SK-N-MC (cell line): ENCODE measurements at places on chromosomes 6 and 20.

DNA sequence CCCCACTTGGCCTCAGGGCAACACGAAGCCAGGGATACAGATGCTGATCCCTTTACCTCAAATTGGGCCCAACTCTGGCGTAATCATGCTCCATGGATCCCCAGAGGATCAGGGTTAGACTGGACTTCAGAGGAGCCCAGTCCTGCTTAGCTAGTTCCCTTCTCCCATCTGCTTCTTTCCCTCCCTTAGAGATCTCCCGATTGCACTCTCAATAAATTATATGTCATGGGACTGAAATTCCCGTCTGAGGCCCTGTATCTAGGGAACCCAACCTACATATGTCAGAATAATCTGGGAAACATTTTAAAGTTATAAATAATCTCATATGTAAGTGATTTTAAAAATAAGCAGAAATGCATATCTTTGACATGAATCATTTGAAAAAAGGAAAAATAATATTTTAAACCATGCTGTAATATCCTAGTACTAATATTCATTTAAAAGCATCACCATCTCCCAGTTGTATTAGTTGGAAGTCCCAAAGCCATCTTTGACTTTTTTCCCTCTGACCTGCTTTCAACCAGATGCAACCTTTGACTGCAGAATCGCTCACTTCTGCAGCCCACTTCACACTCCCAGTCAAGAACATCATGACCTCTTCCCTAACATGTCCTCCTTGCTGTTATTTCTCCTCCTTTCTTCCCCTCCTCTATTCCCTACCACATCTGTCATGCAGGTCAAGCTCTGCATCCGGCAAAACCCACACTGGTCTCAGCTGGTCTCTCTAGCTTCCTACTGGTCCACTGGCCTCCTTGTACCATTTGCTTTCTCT, 393.6 kb downstream of the BTBD3 start:
- DNase-seq: no peak

DNA sequence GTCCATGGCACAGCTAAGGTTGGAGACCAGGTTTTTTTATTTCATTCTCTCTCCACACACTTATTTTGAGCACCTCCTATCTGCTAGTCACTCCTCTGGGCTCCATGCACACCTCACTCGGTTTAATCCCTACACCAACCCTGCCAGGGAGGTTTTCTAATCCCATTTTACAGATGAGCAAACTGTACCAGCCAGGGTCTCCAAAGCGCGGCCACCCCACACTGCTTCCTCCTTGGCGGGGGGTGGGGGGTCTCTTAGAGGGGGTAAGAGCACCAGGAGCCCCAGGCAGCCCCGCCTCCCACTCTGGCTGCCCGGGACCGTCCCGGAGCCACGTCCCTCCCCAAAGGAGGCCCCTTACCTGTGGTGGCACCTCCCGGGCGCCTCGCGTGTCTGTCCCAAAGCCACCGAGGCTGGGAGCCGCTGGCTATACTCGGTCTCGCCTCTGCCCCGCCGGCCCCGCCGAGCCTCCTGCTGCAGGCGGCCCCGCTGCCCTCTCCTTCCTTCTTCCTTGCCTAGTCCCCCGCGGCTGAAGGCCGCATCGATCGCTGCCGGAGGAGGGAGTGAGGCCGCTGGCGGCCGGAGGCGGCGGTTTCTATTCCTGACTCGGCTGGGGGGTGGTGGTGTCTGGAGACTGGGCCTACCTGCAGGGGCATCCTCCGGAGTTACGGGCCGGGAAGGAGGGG, at the start of gene KCNS1:
Gene KCNS1, minus strand, starts transcription at position 565 of the 683 bp plus-strand sequence. CDS start 1,891 bp downstream, outside the sequence.
- DNase-seq: no peak

DNA sequence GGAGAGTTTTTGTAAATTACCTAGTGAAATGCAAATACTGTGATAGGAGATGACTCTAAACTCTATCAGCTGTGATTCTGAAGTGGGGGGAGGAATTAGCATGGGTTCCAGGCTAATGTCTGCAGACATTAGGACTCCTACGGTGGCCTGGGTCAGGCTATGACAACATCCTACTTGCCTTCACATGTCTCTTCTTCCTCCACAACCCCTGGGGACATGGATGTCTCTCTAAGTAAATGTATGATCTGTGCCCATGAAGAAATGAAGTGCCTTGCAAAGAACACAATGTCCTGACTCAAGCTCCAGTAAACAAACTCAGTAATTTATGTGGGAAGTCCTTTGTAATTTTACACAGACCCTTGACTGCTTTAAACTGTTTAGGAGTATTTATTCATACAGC, 165.8 kb upstream of the EEF1E1 start:
- no peak for DNase-seq

GRCh38 chr20:31934968-31935764, 16.7 kb downstream of the PDRG1 start:
- no peak for DNase-seq

GRCh38 chr6:137811916-137812553, 55.0 kb upstream of the TNFAIP3 start:
- DNase-seq: no peak

DNA sequence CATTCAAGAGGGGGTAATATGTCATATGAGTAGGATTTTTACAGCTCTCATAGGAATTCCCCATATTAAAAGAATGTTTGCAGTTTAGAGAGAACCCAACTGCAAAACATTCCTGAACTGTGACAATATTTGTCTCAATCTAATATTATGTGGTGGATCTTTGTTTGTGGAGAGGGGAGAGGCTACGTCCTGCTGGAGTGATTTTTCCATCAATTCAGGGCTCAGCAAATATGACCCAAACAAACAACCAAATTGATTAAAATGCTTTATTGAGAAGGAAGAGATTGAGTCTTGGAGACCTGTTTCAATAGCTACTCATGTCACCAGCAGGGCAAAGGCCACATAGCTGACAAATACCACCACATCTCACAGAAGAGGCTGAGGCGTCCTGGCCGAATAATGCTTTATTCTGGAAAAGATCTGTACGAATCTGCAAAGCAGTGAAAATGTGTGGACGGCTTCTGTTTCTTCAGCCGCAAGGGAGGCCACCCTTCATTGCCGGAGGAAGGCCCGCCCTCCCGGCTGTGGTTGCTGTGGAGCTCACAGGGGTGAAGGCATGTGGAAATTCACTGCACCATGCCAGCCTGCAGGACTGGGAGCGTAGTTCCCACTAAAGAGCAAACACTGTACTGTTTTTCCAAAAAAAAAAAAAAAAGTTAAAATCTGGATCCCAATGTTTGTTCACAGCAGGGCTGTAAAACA, 89.7 kb upstream of the QKI start:
- no peak for DNase-seq

DNA sequence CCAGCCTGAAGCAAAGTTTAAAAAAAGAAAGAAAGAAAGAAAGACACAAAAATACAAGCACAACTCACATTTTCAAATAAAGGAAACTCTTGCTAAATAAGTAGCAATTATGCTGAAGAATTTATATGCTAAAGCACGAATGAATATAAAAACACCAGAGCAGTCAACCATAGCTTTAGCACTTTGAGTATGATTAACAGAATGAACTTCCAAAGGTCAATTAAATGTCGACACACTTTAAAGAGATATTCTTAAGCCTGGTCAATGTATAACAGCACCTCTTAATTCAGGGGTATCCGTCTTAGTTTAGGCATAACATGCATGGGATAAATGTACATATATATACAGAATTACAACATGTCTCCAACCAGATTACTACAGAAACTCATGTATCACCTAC, 125.9 kb downstream of the OGFRL1 start:
- no peak for DNase-seq

GRCh38 chr6:31940256-31940664, 5.6 kb upstream of the CFB start:
- no peak for DNase-seq

DNA sequence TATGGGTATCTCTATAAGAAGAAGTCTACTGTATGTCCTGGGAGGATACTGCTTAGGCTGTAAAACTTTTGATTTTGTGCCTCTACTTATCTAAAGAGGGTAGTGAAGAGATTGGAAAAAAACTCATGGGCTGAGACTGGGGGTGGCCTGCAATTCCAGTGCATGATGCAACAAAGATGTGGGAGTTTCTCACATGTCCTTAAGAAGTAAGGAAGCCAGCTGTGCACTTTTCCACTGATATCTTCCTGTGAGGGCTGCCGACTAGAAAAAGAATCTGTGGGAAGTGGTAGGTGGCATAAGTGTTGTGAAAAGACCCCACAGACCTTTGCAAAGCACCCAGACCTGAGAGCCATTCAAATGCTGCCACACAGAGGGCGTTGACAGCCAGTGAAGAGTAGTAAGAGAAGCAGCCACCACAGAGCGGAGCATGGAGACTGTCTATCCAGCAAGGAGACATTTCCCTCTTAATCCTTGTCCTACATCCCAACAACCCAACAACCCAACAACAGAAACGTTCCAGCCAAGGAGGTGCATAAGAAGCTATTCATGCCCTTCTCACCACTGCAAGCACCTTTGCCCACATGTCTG, 65.1 kb downstream of the PFDN4 start:
- DNase-seq: no peak

GRCh38 chr6:122563364-122564052, 46.7 kb upstream of the PKIB start:
- DNase-seq: no peak

DNA sequence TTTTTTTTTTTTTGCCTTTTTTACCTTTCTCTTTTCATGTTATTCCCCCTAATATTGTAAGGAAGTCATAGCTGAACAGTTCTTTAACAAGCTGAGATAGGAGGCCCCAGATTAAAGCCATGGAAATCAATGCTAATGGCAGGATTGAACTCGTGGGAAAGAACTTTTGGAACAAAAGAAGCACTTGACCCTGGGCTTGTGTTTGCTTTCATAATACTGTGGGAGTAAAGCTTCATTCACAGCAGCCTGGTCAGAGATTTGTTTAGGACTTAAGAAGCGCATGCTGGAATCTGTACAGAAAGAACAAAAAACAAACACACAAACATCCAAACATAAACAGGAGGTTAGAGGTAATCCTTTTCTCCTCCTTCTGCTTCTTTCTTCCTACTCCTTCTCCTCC, 5.1 kb downstream of the HEY2 start:
- no peak for DNase-seq

DNA sequence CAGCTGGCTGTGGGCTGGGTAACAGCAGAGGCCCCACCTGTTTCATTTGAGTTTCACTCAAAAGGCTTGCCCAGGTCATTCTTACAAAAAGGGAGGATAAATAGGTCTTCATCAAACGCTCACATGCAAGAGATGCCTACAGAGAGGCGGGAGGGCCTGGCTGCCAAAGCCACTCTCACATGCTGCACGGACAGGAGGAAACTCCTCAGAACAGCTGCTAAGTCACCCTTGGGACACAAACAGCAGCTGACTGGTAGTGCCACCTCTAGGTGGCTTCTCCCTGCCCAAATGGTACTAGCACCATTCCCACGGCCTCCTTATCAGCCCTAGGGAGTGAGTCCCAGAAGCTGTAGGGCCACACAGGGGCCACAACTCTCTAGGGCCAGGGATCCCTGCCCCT, 23.8 kb downstream of the SLC22A23 start:
- no peak for DNase-seq

DNA sequence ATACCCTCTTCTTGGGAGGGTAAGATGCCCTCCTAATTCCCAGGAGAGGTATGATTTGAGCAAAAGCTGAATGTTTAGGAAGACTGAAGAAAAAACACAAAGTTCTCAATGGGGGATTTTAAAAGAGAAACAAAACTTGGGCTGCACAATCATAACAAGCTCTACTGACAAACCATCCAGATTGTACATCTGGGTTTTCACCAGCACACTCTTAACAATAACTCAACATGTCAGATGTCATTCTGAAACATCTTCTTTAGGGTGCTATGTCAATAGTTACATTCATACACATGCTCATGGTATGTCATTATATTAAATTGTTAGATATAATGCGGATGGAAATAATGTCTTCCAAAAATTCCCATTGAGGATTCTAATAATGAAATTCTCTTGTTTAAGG, 95.1 kb downstream of the ASCC3 start:
- no peak for DNase-seq

DNA sequence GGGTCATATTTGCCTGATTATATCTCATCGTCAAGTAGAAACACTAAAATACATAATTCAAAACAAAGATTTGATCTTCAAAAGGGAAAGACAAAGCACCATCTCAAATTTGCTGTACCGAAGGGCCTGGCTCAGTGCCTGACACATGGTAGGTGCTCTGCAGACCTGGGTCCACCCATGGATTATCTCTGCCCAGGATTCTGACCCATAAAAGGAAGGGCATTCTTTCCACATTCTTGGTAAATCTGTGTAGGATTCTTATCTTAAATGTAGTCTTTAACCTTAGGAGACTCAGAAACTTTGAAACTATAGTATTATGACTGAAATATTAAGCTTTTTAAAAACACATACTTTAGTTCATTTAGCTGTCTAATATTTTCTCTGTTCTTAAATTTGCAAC, 274.1 kb upstream of the FLRT3 start:
- DNase-seq: no peak

- no peak for DNase-seq
These were observed 135.8 kb downstream of the KIF16B start for GRCh38 chr20:16437387-16437996.

GRCh38 chr6:167125410-167125809, 2.5 kb downstream of the CCR6 start:
- no peak for DNase-seq

GRCh38 chr6:150959166-150959565, 93.7 kb downstream of the MTHFD1L start:
- DNase-seq: no peak

DNA sequence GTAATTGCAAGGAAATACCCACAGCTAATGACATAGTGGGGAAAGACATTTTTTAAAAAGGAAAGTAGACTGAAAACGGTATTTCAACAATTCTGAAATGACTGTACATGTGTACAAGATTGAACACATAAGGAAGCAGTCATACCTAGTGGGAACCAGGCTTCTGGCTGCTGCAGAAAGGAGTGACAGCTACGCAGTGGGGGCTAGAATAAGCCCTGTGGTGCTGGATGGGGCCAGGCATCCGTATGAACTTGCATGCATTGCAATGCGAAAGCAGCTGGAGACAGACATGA, 54.9 kb upstream of the GPR31 start:
- DNase-seq: no peak

GRCh38 chr20:33415948-33416347, 14.6 kb upstream of the CDK5RAP1 start:
- no peak for DNase-seq

- no peak for DNase-seq
These were observed 170.1 kb upstream of the LAMP5 start for GRCh38 chr20:9344083-9344920.
